NCI-H2081 treated with DMSO at 0.1 percent for 48 hours (cell line): ENCODE measurements at places on chromosomes 13 and 19.

GRCh38 chr13:40580566-40581276 is 85.7 kb downstream of the FOXO1 start:
- DNase-seq: no peak

GRCh38 chr13:101673360-101674105 is 221.1 kb downstream of the ITGBL1 start:
- DNase-seq: no peak

GRCh38 chr19:35247526-35248309 is 1.1 kb upstream of the LSR start:
- DNase-seq: peak; percentile 26

GRCh38 chr19:17504030-17504429 is 7.4 kb upstream of the PGLS start:
- DNase-seq: no peak

GRCh38 chr13:54536112-54536511 is 1507.5 kb downstream of the OLFM4 start:
- no peak for DNase-seq

DNA sequence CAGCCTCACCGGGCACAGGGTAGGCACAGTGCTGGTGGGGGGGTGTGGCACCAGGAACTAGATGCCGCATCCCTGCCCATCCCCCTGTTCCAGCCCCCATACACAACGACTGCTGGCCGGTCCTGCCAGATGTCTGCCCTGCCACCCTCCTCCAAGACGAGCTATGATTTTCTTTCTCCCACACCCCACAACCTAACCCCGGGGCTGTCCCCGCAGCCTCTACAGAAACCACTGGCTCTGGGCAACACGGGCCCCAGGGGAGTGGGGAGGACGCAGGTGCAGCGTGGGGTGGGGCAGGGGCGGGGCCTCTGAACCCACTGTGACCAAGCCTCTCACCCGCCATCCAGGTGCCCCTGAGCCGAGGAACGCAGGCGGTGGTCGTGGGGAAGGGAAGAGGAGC is 15.5 kb downstream of the PGLS start:
- DNase-seq: no peak

DNA sequence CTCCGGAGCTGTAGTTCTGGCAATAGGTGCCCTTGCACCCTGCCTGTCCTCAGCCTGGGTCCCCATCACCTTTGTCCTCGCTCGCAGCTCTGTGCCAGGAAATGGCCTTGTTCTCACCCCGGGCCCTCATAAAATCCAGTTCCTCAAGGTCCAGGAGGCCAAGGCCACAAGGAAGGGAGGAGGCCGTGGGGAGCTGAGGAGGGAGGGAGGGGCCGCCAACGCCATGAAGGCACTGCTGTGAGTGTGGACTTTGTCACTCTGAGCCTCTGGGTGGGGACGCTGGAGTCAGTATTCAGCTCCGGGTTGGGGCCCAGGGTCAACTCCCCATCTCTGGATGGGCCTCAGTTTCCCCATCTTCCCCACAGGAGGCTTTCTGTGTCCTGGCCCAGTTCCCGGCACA is 9.2 kb upstream of the GNA11 start:
- DNase-seq: no peak

DNA sequence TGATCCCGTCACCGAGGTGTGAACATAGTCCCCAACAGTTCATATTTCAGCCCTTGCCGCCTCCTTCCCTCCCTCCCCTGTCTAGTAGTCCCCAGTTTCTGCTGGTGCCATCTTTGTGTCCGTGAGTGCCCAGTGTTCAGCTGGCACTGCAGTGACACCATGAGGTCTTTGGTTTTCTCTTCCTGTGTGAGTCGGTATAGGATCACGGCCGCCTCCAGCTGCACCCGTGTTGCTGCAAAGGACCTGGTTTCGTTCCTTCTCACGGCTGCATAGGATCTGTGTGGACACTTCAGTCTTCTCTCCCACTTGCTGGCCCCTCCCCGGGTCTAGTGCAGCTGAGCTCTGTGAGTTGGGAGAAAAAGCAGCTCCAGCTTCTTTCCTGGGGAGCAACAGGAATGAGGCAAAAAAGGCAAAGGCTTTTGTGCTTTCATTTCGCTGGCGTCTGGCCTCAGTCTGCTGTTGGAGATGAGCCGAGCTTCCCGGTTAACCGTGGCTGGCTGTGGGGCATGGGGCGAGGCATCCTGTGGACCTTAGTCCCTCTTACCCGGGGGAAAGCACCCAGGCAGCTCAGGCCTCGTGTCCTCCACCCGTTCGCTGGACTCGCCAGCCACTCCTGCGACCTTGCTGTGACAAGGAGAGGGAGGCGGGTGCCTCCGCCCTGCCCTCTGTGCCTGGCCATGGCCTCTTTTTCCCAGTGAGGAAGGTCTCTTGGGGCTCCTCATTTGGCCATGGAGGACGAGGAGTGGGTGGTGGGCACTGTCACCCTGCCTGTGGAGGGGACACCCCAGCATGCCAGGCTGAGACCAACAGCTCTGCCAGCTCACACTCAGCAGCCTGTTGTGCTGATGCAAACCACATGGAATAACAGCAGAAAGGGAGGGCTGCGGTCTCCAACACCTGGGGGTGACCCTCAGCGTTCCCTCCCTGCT is 196.5 kb downstream of the TEX29 start:
- DNase-seq: no peak

DNA sequence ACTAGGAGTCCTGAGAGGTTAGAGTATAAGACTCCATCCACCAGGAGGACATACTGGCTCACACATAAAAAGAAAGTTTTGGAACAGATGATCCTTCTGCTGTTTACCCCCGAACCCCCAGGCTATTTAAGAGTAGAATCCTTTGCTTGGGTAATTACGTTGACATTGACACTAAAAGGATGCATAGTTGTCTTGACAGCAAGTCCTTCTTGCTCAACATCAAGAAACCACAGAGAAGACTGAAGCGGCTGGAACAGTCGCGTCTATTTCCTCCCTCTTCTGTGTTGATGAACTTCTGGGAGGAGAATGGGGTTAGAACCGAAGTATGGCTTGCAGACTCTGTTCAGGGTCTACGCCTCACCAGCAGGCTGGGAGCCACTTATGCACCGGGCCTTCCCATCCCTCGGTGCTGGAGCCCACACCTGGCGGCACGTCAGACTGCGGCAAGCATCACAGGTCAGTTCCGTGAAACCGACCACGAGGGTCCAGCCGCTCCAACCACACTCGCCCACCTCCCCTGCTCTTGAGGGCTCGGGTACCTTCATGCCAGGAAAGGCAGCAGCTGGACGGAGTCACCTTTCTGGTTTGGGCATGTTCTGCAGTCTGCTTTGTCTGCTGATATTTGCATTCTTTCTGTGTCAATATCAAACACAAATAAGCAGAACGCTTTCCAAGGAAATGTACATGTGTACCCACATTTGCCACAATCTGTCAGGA is 42.4 kb upstream of the RANBP3 start:
- peak; percentile 71 for DNase-seq

DNA sequence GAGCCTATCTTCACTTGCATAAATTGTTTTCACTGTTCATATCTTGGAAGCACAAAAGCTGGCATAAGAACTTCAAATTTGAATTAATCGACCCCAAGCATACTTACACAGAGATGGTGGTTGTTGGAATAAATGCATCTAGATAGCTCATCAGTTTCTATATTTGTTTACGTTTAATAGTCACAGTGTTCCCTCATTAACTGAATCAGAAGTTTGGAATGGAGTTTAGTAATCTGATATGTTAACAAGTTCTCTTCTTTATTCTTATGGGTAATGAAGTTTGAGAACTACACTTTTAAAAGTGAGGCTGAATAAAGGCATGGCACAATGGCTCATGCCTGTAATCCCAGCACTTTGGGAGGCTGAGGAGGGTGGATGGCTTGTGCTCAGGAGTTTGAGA is 886.7 kb upstream of the PCDH20 start:
- DNase-seq: no peak

- DNase-seq: no peak
Measured at GRCh38 chr19:3007975-3008374, 21.1 kb downstream of the TLE2 start.

DNA sequence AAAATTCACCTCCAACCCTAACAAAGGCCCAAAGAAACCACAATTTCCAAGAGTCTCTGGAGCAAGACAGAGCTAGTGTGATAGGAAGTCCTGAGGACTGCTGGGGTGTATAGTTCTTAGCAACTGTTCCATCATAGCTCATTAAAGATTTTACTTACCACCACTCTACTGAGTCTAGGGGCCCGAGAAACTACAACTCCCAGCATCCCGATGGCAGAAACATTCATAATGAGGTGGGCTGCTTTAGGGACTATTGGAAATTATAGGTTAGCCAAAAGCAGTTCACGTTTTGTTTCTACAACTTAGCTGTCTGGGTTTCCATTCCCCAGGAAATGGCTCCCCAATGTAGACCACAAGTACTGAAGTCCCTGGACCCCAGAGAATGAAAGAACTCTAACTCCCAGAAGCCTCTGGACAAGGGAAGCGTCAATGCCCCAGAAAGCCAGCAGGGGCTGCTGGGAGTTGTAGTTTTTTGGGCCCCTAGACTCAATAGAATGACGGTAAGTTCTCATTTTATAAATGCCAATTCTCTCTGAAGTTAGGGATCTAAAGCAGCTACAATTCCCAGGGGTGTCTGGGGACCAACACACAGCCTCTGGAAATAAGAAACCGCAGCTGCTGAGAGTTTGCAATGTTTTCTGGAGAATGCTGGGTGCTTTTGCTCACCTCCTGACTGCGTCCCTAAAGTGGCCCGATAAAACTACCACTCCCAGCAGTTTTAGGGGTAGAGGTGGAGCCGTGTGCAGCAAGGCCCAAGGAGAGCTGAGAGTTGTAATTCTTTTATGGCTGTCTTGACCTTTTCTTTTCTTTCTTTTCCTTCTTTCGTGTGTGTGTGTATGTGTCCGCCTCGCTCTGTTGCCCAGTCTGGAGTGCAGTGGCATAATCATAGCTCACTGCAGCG is 11.1 kb downstream of the FTL start:
- DNase-seq: no peak

DNA sequence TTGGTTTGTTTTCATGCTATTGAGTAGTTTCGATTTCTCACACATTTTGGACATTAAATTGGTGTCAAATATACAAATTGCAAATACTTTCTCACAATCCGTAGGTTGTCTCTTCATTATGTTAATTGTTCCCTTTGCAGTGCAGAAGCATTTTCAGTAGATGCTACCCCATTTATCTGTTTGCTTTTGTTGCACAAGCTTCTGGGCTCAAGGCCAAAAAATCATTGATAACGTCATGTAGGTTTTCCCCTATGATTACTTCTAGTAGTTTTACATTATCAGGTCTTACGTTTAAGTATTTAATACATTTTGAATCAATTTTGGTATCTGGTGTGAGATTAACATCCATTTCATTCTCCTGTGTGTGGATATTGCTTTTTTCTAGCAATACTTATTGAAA is 14.0 kb upstream of the ZNF347 start:
- DNase-seq: no peak

- no peak for DNase-seq
Measured at GRCh38 chr19:47473336-47473735, 1.6 kb upstream of the SLC8A2 start.

GRCh38 chr19:679418-680286 is 3.5 kb downstream of the FSTL3 start:
- no peak for DNase-seq

GRCh38 chr13:71814806-71815360 is 52.1 kb downstream of the DACH1 start:
- no peak for DNase-seq

- DNase-seq: no peak
Measured at GRCh38 chr13:48400090-48400694, 12.7 kb downstream of the LPAR6 start.

DNA sequence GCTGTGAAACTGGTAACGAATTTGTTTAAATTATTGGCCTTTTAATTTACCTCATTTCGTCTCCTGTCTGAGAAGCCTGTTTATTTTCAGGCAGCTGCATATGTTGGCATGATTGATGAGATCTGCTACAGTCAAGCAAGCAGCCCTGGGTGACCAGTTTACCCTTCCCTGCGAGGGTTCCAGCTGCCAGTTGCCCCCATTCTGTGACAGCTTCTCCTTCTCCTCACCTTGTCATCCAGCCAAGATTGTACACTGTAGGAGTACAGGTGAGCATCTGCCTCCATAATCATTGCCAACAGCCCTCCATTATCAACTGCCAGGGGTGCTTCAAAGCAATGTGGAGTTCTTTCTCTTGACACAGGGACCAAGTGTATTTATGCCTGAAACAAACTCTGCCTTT is 1979.9 kb upstream of the PRR20A start:
- peak; percentile 80 for DNase-seq

GRCh38 chr19:18157465-18158063 is 4.6 kb downstream of the PIK3R2 start:
- peak; percentile 52 for DNase-seq

GRCh38 chr19:795073-795611 is 2.1 kb upstream of the PTBP1 start:
- DNase-seq: no peak

DNA sequence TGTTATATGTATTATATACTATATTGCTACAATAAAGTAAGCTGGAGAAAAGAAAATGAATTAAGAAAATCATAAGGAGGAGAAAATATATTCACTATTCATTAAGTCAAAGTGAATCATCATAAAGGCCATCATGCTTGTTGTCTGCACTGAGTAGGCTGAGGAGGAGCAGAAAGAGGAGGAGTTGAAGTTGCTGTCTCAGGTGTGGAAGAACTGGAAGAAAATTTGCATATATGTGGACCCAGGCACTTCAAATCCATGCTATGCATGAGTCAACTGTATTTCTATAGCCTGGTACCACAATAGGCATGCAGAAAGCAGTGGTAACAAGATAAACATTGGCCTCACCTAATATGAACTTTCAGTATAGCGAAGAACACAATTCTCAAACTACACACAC is 135.9 kb upstream of the SGCG start:
- no peak for DNase-seq

- DNase-seq: no peak
Measured at GRCh38 chr19:31340042-31341025, 8.9 kb downstream of the TSHZ3 start.

DNA sequence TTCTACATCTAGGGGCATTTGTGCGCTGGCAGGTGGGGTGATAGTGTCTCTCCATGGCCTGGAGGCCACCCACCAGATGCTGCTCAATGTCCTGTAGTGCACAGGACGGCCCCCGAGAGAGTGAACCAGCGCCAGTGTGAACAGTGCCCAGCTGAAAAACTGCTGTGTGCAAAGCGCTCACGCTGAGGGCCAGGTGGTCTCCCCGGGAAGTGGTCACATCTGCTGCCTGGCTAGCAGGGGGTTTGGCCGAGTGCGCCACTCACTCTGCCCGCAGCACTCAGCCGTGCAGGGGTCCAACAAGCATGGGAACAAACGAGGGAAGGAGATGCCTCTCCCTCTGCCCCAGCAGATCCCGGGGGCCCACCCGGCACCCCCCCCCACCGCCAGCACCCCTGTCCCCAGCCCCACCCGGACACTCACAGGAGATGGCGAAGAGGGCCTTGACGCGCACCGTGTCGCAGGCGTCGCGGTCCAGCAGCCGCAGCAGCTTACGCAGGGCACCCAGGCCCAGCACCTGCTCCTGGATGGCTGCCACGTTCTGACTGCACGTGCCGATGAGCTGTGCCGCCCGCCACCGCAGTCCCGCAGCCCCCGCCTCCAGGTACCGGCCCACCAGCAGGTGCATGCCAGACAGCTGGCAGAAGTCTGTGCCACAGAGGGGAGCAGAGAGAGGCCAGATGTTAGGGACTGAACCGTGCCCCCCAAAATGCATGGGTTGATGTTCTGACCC is 5.8 kb downstream of the HSPBP1 start:
- no peak for DNase-seq
